ENCODE measurements at places on chromosomes 6 and 20.

DNA sequence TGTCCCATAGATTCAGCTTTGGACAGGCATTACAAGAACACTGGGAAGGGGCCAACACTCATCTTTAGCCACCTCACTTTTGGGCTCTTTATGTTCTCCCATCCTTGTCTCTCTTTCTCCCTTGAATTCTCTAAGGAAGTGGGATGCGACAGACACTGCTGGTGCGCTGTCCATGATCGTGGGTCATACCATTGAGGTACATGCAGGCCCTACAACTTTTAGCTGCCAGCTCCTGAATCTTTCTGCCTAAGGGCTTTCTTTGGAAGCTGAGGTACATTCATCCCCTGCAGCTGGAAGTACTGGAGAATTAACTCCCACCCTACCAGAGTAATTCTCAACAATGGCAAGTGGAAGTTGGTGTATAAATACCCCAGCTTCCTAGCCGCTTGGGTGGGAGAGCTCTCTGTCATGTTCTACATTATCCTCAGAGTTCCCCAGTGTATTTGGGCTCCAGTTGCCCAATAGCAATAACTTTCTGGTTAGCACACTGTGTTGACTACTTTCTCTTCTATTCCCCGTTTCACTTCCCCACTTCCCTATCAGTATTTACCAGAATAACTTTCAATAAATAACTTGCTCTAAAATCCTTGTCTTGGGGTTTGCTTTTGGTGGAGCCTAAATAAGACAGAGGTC, 309.4 kb upstream of the RNF24 start:
- DNase-seq, result no peak

DNA sequence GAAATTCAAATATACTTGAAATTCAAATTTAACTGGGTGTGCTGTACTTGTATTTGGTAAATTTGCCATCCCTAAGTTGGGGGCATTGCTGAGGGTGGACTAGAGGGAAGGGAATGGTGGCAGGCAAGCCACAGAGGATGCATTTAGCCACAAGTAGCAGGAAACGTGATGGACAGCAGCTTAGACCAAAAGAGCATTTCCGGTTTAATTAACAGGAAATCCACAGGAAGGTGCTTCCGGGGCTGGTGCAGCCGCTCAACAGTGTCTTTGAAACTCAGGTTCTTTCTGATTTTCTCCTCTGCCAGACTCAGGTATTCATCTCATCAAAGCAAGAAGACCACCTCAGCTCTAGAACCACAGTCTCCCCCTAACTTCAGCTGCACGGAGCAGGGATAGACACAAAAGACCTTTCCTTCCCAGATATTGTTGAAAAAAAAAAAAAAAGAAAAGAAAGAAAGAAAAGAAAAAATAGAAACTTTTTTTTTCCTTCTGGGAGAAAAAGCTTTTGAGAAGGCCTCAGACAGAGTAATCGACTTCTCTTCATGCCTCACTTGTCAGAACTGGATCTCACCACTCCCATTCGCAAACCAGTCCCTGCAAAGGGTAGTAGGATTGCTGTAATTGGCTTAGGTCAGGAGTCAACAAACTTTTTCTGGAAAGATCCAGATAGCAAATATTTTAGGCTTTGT, 8.0 kb upstream of the BCAS1 start:
- DNase-seq, result no peak

DNA sequence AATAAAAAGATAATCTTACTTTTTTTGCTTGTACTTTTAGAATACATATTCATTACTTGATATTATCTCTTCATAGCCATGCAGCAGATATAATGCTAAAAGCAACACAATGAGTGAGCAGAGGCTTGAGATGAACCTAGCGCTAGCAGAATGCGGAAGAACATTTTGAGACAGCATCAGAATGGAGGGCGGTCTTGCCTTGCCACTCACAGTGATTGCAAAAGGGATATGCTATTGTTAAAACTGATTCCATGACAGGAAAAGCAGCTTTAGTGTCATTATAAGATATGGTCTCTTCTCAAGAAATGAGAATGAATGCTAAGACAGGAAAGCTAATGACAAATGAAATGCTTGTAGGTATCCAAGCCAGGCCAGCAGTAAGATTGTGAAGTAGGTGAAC, 200.0 kb upstream of the GJE1 start:
- no peak for DNase-seq

GRCh38 chr6:54010340-54011276, 100.6 kb upstream of the MLIP start:
- no peak for DNase-seq

DNA sequence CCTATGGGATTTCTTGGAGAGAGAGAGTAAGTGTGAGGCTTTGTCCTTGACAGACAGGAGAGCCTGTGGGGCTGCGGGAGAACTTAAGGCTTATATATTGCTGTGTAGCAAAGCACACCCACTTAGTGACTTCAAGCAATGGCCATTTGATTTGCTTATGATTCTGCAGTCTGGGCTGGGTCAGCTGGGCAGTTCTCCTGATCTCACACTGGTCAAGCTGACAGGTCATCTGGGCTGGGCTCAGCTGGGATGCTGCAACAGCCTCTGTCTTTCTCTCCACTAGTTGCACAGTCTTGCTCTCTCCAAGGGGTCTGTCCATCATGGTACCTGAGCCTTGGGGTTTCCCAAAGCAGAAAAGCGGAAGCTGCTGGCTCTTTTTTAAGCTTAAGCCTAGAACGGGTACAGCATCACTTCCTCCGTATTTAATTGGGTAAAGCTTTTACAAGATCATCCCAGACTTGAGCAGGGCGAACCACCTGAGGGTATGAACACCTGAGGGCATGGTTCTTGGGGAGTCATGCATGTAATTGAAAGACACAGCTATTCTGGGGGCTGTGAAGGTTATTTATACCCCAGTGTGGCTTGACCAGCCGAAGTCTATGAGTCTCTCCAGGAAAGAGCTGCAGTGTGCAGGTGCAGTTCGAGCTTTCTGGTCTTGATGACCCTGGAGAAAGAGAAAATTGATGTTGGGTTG, 13.3 kb upstream of the GGTLC1 start:
- no peak for DNase-seq

DNA sequence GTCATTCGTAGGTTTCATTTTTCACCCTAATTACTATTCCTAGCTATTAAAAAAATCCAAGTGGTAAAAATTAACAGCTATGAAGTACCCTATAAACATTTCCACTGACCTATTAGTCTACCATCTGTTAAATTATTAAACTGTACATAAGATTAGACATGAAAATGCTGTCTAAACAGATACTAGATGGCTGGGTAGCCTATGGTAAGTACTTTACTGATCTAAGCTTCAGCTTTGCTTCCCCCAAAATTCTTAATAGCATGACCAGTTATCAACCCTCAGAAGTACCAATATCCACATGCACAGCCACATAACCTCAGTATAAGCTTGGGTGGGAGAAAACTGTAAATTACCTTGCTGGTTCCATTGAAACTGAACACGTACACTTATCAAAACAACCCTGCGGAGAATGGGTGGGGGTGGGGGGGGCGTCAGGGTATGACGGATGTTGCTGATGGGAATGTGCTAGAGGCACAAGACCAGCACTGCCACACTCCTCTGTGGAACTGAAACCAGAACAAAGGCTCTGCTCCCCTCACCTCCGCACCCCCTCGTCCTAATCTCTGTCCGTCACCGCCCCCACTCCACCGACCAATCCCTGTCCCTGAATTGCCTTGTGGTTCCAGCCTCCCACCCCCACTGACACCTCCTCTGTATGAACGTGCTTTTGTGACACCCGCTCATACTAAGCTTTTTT, 45.3 kb downstream of the B4GALT5 start:
- DNase-seq, result peak; percentile 39

- no peak for DNase-seq
Observed at GRCh38 chr20:54162378-54163009, 11.3 kb downstream of the CYP24A1 start.

- no peak for DNase-seq
Observed at GRCh38 chr6:137734005-137734874, 132.8 kb upstream of the TNFAIP3 start.

DNA sequence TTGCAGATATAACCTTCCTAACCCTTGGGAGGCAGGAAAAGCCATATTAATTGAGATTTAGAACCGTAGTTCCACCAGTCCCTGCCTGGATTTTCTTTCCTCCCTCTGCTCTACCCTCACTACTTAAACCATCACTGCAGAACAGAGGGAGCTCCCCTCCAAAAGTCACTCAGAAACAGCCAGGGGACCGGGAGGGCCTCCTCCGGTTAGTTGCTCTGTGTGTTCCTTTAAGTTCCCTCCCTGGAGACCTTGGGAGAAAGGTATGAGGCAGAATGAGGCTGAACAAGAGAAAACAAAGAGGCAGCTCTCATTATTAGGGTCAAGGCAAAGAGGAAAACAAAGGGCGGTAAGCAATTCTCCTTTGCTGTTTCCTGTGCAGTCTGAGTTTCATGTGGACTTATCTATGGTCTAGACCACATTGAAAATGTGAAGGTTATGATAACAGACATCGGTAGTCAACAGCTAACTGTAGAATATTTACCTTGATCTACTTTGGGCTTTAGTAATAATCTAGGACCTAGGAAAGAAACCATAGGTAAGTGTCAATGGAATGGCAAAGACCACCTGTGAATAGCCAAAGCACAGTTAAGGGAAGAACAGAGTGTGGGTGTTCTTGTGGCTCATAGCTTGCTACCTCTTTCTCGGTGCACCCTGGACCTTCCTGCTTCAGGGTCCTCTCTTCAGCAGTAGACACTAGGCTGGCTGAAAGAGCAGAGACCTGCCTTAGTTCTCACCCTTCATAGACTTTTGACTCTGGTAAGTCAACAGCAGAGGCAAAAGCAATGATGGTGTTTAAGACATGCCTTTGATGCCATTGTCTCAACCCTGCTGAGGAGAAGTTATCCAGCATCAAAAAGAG, 250.9 kb upstream of the CITED2 start:
- no peak for DNase-seq
